ENCODE measurements at places on chromosomes 2 and 18. TPM values are rescaled to one million over a fixed set of nuclear protein-coding genes. Genes with fewer than 3 reads are reported as not detected.

DNA sequence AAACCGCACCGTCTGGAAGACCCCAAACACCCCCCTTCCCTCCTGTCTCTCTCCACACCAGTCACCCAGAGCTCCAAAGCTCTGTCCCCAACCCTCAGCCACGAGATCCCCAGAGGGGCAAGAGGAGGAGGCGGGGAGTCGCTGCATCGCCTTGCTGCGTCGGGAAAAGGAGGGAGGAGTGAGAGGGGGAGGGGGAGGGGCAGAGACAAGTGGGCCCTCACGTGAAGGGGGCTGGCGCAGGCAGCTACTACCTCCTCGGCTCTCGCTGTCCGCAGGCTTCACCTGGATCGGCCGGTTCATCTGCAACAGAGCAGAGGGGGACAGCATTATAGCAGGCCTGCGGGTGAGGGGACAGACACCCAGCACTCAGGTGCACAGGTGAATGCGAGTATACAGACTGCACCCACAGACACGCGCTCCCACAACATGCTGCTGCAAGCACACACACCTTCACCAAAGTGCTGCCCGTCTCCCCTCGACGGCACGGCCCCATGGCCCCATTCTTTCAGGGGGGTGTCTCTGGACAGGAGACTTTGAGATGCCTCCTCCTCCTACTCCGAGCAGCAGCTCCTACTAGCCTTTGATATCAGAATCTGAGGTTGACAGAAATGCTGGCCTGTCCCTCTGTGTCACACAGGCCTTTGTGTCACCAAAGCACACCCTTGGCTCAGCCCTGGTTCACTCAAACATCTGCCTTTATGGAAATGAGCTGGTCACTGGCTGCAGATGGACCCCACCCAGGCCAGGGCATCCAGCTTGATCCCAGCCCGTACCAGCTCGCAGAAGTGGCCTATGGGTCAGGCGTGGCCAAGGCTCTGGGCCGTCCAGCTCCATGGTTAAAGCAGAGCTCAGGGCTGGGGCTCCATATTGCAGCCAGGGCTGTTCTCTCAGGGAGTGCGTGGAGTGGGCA is 243.8 kb downstream of the CELF4 start:
- H3K4me3 ChIP-seq = no peak overlapping the region
- no peaks in the 10 kb centered on the region for H3K27me3 ChIP-seq
- no peaks in the 10 kb centered on the region for H3K36me3 ChIP-seq
- H3K27ac ChIP-seq = no peak overlapping the region

DNA sequence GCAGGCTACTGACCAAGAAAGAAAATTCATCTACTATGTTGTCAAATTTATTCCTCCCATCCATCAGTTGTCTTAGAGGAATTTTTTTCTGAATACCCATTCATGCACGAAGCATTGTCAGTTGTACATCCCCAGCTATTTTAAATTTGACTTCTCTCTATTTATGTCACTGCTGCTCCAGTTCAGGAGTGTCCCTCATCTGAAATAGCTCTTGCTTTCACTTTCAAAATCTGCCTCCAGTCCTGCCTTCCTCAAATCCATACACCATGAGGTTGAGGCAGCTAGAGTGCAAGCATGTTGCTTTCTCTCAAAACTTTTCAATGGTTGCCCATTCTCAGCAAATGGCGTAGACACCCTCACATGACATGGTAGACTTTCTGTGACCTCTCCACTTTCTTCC is 335.4 kb upstream of the CDH2 start:
- no peaks in the 10 kb centered on the region for H3K36me3 ChIP-seq
- no peak for DNase-seq
- no peaks in the 10 kb centered on the region for H3K27me3 ChIP-seq
- H3K4me3 ChIP-seq = no peak overlapping the region
- H3K27ac ChIP-seq = no peak overlapping the region

GRCh38 chr2:62202019-62202722 is 6.3 kb downstream of the B3GNT2 start:
- no peak overlapping the region for H3K4me3 ChIP-seq
- H3K4me1 ChIP-seq = peaks cover 54% of the 10 kb centered on the region
- DNase-seq = no peak
- H3K36me3 ChIP-seq = no peaks in the 10 kb centered on the region

DNA sequence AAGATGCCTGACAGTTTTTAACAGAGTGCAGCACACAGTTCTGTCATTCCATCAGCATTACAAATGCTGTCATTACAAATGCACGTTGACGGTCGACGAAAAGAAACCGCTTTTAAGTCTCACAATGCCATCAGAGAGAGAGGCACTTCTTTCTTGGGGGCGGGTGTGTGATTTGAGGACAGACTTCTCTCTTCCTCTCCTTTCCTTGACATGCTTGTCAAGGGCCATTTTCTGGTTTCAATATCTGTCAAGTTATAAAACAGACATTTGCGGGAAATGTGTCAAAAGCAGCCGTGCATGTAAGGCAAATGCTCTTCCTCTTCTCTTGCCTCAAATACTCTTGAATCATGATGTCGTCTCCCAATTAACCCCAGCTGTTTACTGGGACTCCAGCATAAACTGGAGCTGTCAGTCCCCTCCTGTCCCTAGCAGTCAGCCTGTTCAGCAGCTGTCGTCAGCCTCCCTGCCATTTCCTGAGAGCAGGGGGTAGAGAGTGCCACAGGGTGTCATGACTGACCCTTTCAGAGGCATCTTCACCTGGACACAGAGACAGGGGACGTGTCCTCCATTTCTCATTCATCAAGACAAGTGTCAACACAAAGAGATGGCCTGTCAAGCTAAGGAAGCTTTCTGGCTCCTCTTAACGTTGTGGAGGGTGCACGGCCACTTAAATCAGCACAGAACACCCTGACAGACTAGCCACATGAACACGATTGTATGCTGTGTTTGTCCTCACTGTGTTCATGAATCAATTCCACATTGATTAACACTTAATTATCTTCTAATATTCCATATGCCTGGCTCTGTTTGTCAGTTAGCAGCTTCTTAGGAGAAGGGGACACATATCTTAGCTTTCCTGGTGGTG is 305.4 kb upstream of the RAB6C start:
- no peak for DNase-seq
- H3K4me1 ChIP-seq = no peaks in the 10 kb centered on the region
- H3K36me3 ChIP-seq = no peaks in the 10 kb centered on the region
- no peak overlapping the region for H3K4me3 ChIP-seq
- no peaks in the 10 kb centered on the region for H3K27me3 ChIP-seq
- H3K27ac ChIP-seq = no peak overlapping the region

DNA sequence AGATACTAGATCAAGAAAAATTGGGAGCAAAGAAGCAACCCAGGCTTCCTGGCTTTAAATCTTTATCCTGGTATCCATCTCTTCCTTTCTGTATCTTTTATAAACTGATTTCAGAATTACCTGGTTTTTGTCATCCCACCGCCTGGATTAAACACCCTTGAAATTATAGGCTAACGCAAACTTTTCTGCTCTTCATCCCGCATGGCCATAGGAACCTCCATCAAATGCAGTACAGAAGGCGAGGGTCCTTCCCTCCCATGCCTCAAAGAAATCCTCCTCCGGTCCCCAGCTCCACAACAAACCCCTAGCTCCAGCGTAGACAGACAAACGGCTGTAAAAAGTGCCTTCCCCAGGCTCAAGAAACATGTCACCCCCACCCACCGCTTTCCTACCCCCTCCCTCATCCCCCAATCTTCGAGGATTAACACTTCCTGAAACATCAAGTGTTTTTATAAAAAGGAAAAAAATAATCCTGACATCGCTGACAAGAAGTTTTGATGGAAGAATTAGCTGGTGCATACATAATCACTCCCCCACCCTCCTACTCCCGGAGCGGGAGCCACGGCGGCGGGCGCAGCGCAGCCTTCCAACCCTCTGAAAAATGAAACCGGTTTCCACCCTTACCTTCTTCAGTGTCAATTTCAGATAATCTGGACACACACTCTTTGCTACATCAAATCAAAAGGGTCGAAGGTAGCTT is 7.6 kb downstream of the DLX1 start:
- no peak overlapping the region for H3K27ac ChIP-seq
- no peaks in the 10 kb centered on the region for H3K36me3 ChIP-seq
- no peak for DNase-seq
- peaks cover 32% of the 10 kb centered on the region for H3K4me1 ChIP-seq
- H3K27me3 ChIP-seq = peaks cover 99% of the 10 kb centered on the region
- no peak overlapping the region for H3K4me3 ChIP-seq

GRCh38 chr18:56992777-56993176 is 154.1 kb upstream of the BOD1L2 start:
- no peak overlapping the region for H3K4me3 ChIP-seq
- DNase-seq = no peak
- H3K27ac ChIP-seq = no peak overlapping the region
- no peaks in the 10 kb centered on the region for H3K36me3 ChIP-seq
- H3K4me1 ChIP-seq = no peaks in the 10 kb centered on the region

GRCh38 chr2:45889620-45890370 is 238.3 kb downstream of the PRKCE start:
- H3K4me3 ChIP-seq = no peak overlapping the region
- H3K27ac ChIP-seq = peak overlapping the region; percentile 35
- H3K4me1 ChIP-seq = peaks cover 65% of the 10 kb centered on the region
- DNase-seq = no peak
- H3K27me3 ChIP-seq = no peaks in the 10 kb centered on the region

DNA sequence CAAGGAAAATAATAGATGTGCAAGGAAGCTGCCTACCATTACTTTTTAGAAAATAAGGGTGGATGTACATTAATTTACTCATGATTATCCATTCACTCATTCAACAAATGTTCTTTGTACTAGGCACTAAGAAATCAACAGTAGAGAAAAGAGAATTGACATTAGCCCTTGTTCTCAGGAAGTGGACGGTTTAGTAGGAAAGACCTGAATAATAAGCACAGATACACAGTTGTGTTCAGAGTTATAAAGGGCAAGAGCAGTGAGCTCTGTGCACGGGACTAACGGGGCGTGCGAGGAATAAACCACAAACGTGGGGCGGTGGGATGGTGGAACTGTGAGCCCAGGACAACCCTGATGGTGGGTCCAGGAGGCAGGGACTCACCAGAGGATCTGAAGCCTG is 94.4 kb upstream of the MBOAT2 start:
- H3K27me3 ChIP-seq = no peaks in the 10 kb centered on the region
- DNase-seq = no peak

DNA sequence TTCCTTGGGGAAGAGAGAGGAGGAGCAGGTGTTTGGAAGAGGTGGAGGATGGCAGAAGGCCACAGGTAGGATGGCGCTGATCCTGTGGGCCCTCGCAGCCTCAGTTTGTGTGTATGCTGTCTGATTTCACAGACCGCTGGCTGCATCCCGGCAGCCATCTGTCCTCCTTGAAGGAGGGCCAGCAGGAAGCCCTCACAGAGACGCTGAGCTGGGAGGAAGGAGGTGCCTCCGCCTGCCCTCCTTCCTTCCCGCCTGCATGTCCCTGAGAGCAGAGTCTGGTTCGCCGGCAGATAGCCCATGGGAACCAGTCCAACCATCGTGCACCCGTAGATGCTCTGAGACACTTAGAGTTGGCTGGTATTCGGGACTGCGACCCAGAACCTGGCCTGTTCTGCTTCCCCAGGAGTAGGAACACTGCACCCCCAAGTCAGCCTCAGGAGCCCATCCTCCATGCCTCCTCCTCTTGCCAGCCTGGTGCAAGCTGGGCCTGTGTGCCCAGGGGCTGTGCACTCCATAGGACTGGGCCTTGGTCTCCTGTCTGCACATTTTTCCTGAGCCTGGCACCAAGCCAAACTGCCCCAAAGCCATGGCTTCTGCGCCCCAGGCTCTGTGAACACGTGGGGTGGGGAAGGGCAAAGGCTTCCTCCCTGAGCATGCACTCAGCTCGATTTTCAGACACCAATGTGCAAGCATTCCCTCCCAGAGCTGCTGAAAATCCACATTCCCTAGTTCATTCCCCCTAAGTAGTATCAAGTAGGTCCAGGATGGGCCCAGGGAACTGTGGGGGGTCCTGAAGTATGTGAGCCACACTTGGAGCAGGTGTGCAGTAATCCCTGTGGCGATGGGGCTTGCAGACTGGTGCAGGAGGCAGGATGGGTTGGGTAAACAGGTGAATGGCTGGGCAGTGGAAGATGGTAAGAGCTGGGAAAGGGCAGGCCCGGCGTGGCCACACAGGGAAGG is 115.6 kb downstream of the SEPTIN10 start:
- no peak overlapping the region for H3K4me3 ChIP-seq
- peak overlapping the region; percentile 40 for H3K27ac ChIP-seq
- no peaks in the 10 kb centered on the region for H3K27me3 ChIP-seq
- no peaks in the 10 kb centered on the region for H3K4me1 ChIP-seq

GRCh38 chr2:67716895-67717396 is 319.8 kb downstream of the ETAA1 start:
- no peak overlapping the region for H3K4me3 ChIP-seq
- no peaks in the 10 kb centered on the region for H3K27me3 ChIP-seq
- no peak overlapping the region for H3K27ac ChIP-seq
- no peaks in the 10 kb centered on the region for H3K4me1 ChIP-seq
- no peak for DNase-seq

- H3K27ac ChIP-seq = no peak overlapping the region
- H3K27me3 ChIP-seq = no peaks in the 10 kb centered on the region
- no peak overlapping the region for H3K4me3 ChIP-seq
- no peak for DNase-seq
These were observed 241.3 kb upstream of the UBE2E3 start for GRCh38 chr2:180739070-180739469.

DNA sequence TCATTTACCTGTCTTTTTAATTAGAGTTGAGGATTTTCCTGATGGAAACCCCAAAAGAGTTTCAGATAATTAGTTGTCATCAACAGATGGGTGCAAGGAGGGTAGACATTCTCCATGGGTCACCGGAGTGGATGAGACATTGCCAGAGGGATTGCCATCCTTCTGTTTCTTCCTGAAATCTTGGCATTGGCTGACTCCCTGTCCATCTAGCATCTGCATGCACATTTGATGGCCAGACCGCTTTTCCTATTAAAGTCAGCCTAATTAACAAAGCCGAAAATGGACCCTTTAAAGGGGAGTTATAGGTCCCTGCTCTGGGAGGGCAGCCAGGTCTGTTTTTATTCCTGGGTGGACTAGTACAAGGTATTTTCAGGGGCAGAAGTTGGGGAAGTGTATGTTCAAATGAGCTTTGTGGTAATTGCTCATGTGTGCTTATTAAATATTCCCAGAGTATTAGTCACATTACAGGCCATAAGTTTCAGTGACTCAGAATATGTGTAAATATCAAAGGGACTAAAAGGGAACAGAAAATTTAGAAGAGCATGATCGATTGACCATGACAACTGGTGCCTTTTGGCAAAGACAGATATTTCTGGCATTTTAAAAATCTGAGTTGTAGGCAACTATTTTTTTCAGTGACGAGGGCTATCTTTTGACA is 209.8 kb downstream of the PHLPP1 start:
- peaks cover 5% of the 10 kb centered on the region for H3K36me3 ChIP-seq
- H3K4me1 ChIP-seq = no peaks in the 10 kb centered on the region
- no peak overlapping the region for H3K4me3 ChIP-seq
- no peak for DNase-seq
- no peaks in the 10 kb centered on the region for H3K27me3 ChIP-seq
- H3K27ac ChIP-seq = no peak overlapping the region

- H3K27me3 ChIP-seq = no peaks in the 10 kb centered on the region
- H3K27ac ChIP-seq = no peak overlapping the region
- no peak for DNase-seq
- H3K4me3 ChIP-seq = no peak overlapping the region
- no peaks in the 10 kb centered on the region for H3K4me1 ChIP-seq
These were observed 94.9 kb downstream of the MBD2 start for GRCh38 chr18:54129448-54130067.

Gene PSMA8
- total RNA-seq = not detected

Gene UGT1A5
- total RNA-seq = not detected

Gene LRRC30
- total RNA-seq = not detected

Measured in adrenal gland (tissue), 19 donors.